NCI-H187 treated with DMSO at 0.1 percent for 48 hours (cell line): ENCODE measurements at places on chromosomes 11 and 22.

GRCh38 chr22:37284805-37285355 is 2.6 kb downstream of the CYTH4 start:
- no peak for DNase-seq

DNA sequence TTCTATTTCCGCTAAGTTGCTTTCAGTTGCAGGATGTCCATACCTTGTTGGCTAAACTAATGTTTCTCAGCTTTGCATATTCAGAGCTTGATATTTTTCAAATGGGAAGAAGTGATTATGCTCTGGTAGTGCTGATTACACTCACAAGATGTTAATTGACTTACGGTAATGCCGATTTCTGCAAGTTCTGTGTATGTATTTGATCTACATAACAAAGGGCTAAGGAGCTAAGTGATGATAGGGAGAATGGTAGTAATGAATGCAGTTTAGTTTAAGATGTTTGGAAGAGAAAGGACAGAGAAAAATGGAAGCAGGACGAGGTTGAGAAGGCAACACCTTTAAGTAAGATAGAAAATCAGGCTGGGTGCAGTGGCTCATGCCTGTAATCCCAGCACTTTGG is 61.4 kb downstream of the FAM83F start:
- DNase-seq = no peak

DNA sequence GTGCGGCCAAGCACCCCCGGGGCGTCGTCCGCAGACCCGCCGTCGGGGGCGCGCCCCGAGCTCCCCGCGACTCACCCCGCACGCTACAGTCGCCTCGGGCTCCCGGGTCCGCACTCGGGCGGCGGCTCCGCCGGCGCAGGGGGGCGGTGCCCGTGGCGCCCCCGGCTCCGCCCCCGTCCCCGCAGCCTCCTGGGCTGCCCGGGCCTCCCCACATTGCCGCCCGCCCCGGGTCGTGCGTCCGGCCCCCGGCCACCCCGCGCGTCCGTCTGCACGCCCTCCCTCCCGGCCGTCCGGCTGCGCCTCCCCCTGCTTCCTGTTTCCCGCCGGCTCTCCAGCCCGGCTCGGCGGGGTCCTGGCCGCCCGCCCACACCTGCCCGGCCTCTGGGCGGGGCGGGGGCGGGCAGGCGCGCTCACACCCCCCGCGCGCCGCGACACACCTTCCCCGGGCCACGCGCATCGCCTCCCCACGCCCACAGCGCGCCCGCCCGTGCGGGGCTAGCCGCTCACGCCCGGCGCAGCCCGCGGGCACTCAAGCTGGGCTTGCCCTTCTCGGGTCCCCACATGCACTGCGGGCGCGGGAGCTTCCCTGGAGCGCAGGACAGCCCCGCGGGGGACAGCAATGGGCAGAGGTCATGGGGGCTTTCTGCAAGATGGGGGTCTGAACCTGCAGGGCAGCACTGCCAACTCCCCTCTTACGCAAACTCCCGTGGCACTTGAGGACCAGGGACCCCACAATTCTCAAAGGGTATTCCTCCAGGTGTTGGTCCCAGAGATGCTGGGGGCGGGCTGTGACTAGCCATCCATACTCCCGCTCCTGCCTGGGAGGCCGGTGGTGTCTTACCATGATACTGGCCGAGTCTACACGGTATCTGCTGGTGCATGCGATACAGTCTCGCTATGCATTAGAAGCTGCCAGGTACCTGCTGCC is at the start of gene CARD10:
Gene CARD10 (minus strand): TSS at position 148 of the 928 bp plus-strand sequence. CDS start 215 bp downstream, outside the sequence.
- no peak for DNase-seq

GRCh38 chr11:406796-407650 is 7.8 kb downstream of the SIGIRR start:
- DNase-seq = no peak

GRCh38 chr11:45649544-45650165 is 15.8 kb downstream of the CHST1 start:
- no peak for DNase-seq

GRCh38 chr11:36373016-36374010 is 77.2 kb downstream of the PRR5L start:
- DNase-seq = no peak

- DNase-seq = no peak
Observed at GRCh38 chr11:69104856-69105395, 50.8 kb upstream of the SMIM38 start.

GRCh38 chr22:36069368-36069767 is 40.7 kb upstream of the RBFOX2 start:
- DNase-seq = no peak

DNA sequence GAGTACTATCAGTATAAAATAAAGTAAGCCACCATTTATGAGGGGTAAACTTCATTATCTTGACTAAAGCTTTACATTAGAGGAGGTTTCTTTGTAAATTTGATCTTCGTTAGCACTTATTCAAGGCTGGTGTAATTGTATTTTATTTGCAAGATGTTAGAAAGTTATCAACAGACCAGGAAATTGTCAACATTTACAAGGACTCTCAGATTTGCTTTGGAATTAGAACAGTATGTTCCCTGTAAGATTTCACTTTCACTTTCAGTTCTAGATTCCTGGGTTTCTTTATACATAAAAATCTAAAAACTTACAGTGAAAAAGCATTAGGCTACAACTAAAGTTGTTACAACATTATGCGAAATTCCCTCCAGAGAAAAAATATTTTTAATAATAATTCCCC is 4.6 kb upstream of the BIRC3 start:
- no peak for DNase-seq

DNA sequence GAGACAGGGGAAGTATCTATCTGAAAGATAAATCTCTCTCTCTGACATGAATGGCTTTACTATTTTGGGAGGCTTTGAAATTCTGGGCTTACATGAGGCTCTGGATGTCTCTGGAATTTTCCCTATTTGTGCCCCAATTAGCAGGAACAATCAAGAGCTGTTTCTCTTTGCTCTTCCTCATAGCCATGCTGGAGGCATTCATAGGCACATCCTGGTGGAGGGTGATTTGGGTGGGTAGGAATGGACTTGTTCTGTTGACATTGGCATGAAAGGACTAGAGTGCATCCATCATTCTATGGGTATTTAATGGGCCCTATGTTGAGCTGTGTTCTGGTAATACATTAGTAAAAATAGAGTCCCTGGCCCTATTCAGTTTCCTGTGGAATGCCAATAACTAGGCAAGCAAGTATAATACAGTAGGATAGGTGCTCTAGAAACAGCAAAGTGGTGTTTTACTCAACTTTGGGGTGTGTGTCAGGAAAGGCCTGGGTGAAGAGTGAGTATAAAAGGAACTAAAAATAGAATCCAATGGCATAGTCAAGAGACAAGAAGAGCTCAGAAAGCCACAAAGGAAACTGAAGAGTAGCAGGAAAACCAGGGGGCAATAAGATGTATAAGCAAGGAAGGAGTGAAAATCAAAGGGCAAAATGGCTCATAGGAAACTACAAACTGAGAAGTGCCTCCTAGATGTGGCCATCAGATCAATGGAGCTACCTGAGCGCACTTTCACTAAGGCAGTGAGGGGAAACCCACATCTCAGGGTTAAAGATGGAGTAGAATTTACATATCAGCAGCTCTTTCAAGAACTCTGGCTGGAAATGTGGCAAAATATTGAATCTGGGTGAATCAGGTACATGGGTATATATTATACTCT is 45.0 kb downstream of the CWC15 start:
- DNase-seq = no peak

DNA sequence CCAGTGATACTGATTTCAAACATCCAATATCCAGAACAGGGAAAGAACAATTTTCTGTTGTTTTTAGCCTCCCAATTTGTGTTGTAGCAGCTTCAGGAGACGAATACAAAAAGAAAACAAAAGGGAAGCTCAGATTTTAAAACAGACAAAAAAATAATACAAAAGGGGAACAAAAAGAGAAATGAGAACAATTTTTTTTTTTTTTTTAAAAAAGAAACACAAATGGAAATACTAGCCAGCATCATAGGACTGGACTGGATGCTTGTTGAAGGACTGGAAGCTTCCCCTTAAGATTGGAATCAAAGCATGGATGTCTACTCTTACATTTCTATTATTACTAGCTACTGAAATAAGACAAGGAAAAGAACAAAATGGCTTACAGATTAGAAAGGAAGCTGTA is 46.5 kb upstream of the SORL1 start:
- no peak for DNase-seq

- DNase-seq = no peak
Observed at GRCh38 chr11:77471558-77472193, 2.2 kb downstream of the PAK1 start.

DNA sequence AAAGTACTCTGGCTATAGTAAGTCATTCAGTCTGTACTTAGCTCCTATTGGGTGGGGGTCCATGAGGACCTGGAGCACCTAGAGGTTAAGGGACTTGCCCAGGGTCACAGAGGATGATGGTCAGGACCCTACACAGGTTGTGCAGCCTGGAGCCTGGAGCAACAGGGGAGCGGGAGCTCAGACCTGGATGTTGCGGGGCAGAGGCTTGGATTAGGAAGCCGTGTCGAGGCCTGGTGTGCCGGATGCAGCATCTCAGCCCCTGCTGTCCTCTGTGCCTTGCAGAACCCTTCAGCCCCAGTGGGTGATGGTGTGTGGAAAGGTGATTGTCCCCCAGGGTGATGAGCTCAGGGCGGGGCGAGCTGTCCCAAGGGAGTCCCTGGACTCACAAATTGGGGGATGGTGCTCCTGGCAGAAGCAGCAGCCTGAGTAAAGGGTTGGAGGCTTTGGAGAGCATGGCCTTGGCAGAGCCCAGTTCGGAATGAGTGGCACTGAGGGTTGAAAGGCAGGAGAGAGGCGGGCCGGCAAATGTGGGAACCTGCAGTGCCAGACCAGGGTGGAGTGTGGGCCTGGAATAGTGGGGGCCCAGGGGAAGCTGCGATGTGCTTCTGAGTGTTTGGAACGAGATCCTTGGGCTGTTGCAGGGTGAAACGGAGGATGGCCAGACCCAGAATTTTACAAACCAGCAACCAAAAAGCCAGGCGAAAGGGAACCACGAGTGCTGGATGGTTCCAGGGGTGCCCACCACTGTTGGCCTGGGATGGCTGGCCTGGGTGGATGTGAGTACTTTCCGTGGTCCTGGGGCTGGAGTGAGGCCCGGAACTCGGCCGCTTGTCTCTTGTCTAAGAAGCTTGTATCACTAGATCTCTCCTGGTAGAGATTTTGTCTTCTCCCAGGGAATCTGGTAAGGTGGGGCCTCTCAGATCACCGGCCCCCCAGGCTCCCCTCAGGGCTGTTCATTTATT is 2.9 kb downstream of the TPCN2 start:
- DNase-seq = no peak

- no peak for DNase-seq
Observed at GRCh38 chr22:27507111-27507611, 294.4 kb downstream of the MN1 start.

- DNase-seq = no peak
Observed at GRCh38 chr11:83816572-83817187, 530.5 kb upstream of the CCDC90B start.

- DNase-seq = no peak
Observed at GRCh38 chr11:18802381-18803257, 11.0 kb upstream of the PTPN5 start.

GRCh38 chr11:58639669-58640068 is 17.2 kb downstream of the CNTF start:
- no peak for DNase-seq

GRCh38 chr11:61587541-61587941 is 6.7 kb upstream of the SYT7 start:
- no peak for DNase-seq

DNA sequence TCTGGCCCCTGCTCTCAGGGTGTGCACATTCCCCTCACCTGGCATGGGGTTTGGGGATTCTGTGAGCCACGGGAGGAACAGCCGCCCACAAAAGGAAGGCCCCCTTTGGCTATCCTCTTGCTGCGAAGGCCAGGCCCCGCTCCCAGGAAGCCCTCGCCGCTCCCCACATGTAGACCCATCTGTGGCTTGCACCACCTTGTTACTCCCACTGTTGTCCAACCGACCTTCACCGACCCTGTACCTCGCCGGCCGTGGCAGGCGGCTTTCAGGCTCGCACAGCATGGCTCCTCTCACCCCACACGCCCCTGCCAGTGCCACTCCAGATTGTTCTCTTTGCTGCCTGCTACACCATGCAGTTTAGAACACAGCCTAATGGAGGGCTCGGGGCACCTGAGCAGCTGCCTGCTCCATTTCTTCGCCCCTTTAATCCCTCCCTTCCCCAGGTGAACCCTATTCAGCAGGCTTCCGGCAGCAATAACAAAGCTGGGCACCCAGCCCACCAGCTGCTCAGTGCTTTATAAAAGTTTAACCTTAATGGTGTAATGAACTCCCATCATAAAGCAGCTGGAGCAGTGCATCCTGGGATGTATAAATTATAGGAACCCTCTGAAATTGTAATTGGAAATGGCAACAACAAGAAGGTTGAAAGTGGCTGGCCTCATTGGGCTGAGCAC is 10.7 kb downstream of the DAGLA start:
- no peak for DNase-seq

DNA sequence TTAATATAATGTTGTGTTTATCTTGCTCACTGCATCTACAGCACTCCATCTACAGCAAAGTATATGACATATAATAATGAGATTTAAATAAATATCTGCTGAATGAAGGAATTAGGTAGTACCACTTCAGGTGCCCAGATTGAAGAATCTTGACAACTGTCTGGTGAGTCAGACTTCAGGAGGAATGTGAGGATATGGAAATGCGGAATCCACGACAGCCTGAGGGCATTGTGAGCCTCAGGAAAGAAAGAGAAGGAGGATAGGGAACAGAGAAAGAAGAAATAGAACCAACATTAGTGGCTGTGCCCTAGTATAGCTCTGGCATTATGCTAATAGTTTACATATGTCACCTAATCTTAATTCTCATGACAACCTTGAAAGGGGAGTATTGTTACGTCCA is 304.4 kb downstream of the AASDHPPT start:
- DNase-seq = no peak

DNA sequence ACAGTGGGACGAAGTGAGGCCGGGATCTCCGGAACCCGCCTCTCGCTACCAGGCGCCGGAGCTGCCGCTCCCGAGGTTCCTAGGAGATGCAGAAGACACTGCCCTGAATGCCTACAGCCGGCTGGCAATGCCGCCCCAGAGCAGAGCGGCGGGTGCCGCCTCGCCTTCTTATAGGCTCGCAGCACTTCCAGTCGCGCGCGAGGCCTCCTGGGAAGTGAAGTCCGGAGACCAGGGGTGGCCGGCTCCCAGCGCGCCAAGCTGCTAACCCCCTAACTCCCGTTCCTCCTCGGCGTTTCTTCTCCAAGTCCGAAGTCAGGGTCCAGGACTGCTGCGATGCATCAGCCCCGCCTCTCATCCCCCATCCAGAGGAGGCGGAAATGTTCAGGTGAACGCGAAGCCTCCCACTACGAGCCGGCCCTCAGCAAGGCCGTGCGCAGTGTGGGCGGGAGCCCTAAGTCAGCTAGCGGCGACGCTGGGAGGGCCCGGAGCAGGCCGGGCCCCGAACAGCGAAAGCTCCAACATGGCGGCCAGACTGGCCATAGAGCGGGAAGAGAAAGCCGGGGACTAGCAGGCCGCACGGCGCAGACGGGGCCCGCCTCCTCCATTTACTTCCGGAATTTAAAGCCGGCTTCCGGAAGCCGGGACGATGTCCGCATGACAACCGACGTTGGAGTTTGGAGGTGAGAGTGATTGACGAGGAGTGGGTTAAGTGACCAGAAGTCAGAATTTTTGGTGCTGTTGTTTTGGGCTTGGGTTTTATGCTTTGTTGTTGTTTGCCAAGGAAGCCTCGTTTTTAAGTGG is at the start of the genes CYB561A3 and TMEM138:
Gene CYB561A3 (minus strand): TSS at position 142 of the 801 bp plus-strand sequence. CDS start 5,169 bp downstream, outside the sequence.
Gene TMEM138 (plus strand): TSS at position 634 of the 801 bp plus-strand sequence. CDS start 2,017 bp downstream, outside the sequence.
- peak; percentile 84 for DNase-seq
